ENCODE measurements at places on chromosomes 3 and 15. TPM values are rescaled to one million over a fixed set of nuclear protein-coding genes. Genes with fewer than 3 reads are reported as not detected.

GRCh38 chr3:69776920-69777581 lies 37.8 kb downstream of the MITF start:
- peaks cover 3% of the 10 kb centered on the region for H3K27me3 ChIP-seq
- no peak overlapping the region for H3K27ac ChIP-seq
- DNase-seq: no peak
- no peaks in the 10 kb centered on the region for H3K4me1 ChIP-seq
- no peaks in the 10 kb centered on the region for H3K36me3 ChIP-seq

DNA sequence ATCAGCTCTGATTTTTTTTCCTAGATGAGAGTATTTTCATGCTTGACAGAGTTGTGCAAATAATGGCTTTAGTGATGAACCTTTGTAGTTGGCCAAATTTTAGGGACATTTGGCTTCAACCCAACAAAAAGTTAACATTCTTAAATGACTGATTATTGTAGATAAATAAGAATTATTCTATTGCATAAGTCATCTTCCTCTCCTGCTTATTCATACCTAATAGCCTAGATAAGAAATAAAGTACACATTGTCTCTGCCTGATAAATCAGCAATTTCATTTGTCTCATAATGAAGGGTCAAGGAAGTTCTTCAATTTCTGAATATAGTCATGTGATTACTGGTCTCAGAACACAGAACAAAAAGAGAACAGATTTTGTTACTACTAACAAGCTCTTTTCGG lies 428.9 kb upstream of the IL12A start:
- no peaks in the 10 kb centered on the region for H3K36me3 ChIP-seq
- H3K4me3 ChIP-seq: no peak overlapping the region
- no peak overlapping the region for H3K27ac ChIP-seq
- no peak for DNase-seq
- H3K27me3 ChIP-seq: no peaks in the 10 kb centered on the region

GRCh38 chr3:46372492-46373359 lies 2.0 kb downstream of the CCR5 start:
- no peaks in the 10 kb centered on the region for H3K36me3 ChIP-seq
- peaks cover 22% of the 10 kb centered on the region for H3K27me3 ChIP-seq
- DNase-seq: peak; percentile 36
- H3K4me1 ChIP-seq: peaks cover 33% of the 10 kb centered on the region
- H3K4me3 ChIP-seq: no peak overlapping the region

DNA sequence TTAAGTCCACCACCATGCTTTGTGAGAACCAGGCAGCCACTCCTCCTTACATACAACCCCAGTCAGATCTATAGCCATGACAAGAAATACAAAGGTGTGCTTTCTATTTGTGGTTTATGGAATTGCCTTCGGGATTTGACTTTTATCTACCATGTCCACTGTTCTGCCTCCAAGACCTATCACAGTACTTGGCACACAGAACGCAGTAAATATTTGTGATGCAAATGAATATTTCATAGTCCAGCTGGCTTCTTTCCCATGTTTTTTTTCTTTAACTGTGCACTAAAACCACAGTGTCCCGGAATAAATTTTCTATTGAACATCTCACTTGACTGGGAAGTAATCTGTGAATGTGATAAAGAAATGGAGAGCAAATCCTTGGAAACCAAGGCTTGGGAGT lies 314.7 kb downstream of the RORA start:
- H3K4me3 ChIP-seq: no peak overlapping the region
- H3K27me3 ChIP-seq: peaks cover 7% of the 10 kb centered on the region
- H3K27ac ChIP-seq: no peak overlapping the region
- no peak for DNase-seq
- no peaks in the 10 kb centered on the region for H3K36me3 ChIP-seq

DNA sequence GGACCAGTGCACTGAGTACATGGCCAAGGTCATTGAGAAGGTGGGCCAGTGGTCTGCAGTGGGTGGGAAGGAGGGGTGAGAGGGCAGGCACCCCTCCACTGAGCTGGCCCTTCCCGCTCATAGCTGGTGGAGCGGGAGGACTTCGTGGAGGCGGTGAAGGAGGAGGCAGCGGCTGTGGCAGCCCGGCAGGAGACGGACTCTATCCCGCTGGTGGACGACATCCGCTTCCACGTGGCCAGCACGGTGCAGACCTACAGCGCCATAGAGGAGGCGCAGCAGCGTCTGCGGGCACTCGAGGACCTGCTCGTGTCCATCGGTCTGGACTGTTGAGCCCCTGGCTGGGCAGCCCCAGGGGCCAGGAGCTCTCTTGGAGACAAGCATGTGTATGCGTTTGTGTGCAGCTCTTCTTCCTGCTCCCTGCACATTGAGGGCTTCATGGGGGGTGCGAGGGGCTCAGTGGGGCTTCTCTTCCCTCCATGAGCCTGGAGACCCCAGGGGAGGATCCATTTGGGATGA lies 7.5 kb downstream of the ABTB1 start:
- DNase-seq: no peak
- H3K36me3 ChIP-seq: no peaks in the 10 kb centered on the region
- H3K4me1 ChIP-seq: peaks cover 12% of the 10 kb centered on the region
- no peaks in the 10 kb centered on the region for H3K27me3 ChIP-seq

- no peak for DNase-seq
- no peak overlapping the region for H3K4me3 ChIP-seq
- no peaks in the 10 kb centered on the region for H3K36me3 ChIP-seq
- peaks cover 14% of the 10 kb centered on the region for H3K4me1 ChIP-seq
- peaks cover 2% of the 10 kb centered on the region for H3K27me3 ChIP-seq
Measured at GRCh38 chr15:69805248-69805953, 292.3 kb downstream of the TLE3 start.

- peak; percentile 41 for DNase-seq
- H3K4me3 ChIP-seq: no peak overlapping the region
- peaks cover 9% of the 10 kb centered on the region for H3K27me3 ChIP-seq
Measured at GRCh38 chr15:39411102-39411989, 169.5 kb upstream of the THBS1 start.

DNA sequence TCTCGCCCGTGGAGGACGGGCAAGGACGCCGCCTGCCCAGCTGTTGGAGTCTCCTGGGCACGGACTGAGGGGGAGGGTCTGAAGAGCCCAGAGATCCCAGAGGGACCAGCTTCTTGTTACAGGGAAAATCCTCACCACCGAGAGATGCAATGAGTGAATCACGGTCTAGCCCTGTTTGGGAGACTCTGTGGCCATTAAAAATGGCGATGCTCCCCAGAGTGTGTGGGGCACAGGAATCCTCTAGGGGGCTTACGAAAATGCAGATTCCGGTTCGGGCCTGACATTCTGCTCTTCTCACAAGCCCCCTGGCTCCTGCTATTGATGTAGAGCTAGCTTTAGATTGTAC lies 35.5 kb upstream of the EPHB3 start:
- H3K4me3 ChIP-seq: peak overlapping the region; percentile 62
- no peak overlapping the region for H3K27ac ChIP-seq
- H3K4me1 ChIP-seq: peaks cover 11% of the 10 kb centered on the region

- no peak for DNase-seq
- no peak overlapping the region for H3K4me3 ChIP-seq
- peaks cover 17% of the 10 kb centered on the region for H3K4me1 ChIP-seq
- peak overlapping the region; percentile 70 for H3K27ac ChIP-seq
- H3K27me3 ChIP-seq: no peaks in the 10 kb centered on the region
Measured at GRCh38 chr3:122365073-122365472, 18.0 kb downstream of the MIX23 start.

DNA sequence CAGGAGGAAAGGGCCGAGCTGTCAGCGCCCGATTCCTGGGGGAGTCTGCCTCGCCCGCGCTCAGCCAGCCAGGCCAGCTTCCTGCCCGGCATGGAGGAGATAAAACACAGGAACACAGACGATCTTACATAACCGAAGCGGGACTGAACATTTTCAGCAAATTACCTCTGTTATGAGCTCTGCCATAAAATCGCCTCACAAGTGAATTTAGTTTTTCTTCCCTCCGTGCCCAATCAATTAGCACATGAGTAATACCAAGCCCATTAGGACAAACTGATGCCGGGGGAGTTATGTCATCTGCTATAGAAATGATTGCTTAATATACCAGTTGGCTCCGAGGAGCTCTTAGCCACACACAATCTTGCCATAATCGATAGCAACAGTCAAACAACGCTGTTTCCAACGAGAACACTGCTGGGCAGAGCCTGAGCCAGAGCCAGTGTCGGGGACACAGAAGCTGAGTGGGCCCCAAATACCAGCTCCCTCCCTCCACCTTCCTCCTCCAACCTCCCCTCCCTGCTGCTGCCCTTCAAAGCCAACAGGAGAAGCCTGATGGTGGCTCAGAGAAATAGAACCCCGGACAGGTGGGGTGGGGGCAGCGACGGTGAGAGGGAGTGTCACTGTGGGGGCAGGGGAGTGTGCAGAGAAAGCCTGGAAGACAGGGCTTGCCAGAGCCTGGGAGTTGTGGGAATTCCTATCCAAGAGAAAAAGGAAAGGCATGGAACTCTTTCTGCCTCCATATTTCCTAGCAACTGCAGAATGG lies 279.4 kb upstream of the TLE3 start:
- H3K27me3 ChIP-seq: peaks cover 5% of the 10 kb centered on the region
- H3K4me1 ChIP-seq: no peaks in the 10 kb centered on the region
- DNase-seq: no peak
- no peaks in the 10 kb centered on the region for H3K36me3 ChIP-seq
- H3K27ac ChIP-seq: no peak overlapping the region

Gene ARL14
- not detected for total RNA-seq

GRCh38 chr3:58874795-58875194 lies 175.0 kb downstream of the CFAP20DC start:
- peak; percentile 46 for DNase-seq
- peaks cover 15% of the 10 kb centered on the region for H3K4me1 ChIP-seq
- no peak overlapping the region for H3K4me3 ChIP-seq
- H3K27ac ChIP-seq: peak overlapping the region; percentile 77

Gene NLGN1
- not detected for total RNA-seq

- H3K27me3 ChIP-seq: no peaks in the 10 kb centered on the region
- no peak for DNase-seq
- peaks cover 29% of the 10 kb centered on the region for H3K4me1 ChIP-seq
- H3K27ac ChIP-seq: no peak overlapping the region
- H3K36me3 ChIP-seq: peaks cover 6% of the 10 kb centered on the region
Measured at GRCh38 chr15:89205991-89206585, 15.3 kb downstream of the RLBP1 start.

Gene TM4SF4
- total RNA-seq: not detected

Gene MGLL
- total RNA-seq: 0.25 TPM

DNA sequence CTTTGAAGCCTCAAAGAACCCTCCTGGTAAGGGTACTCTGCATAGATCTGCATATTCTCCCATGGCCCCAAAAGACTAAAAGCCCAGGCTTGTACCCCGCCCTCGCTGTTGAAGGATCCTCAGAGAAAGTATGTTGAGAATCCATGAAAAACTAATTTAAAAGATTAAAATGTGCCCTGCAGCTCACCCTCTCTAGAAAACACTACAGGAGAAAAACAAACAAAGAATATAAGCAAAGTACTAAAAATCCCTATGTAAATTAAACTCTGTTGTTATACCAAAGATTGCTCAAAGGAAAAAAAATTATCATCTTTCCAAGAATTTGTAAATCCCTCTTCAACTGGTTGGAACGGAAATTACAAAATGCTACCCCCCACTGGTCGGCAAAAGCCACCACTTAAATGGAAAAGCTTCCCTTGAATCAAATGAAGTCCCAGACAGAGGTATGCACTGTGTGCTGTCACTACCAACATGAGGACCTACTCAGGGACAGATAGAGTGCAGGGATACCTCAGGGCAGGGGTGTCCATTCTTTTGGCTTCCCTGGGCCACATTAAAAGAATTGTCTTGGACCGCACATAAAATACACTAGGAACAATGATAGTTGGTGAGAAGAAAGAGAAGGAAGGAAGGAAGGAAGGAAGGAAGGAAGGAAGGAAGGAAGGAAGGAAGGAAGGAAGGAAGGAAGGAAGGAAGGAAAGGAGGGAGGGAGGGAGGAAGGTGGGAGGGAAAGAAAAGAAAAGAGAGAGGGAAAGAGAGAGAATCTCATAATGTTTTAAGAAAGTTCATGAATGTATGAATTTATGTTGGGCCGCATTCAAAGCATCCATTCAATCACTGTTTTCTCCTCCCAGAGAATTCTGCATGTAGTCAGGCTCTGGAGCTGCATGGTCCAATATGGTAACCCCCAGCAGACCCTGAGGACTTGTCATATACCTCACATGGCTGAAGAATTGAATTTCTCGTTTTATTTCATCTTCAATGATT lies 88.1 kb downstream of the MAGI1 start:
- no peak for DNase-seq
- H3K4me1 ChIP-seq: no peaks in the 10 kb centered on the region
- no peak overlapping the region for H3K27ac ChIP-seq
- H3K27me3 ChIP-seq: peaks cover 9% of the 10 kb centered on the region
- no peaks in the 10 kb centered on the region for H3K36me3 ChIP-seq

DNA sequence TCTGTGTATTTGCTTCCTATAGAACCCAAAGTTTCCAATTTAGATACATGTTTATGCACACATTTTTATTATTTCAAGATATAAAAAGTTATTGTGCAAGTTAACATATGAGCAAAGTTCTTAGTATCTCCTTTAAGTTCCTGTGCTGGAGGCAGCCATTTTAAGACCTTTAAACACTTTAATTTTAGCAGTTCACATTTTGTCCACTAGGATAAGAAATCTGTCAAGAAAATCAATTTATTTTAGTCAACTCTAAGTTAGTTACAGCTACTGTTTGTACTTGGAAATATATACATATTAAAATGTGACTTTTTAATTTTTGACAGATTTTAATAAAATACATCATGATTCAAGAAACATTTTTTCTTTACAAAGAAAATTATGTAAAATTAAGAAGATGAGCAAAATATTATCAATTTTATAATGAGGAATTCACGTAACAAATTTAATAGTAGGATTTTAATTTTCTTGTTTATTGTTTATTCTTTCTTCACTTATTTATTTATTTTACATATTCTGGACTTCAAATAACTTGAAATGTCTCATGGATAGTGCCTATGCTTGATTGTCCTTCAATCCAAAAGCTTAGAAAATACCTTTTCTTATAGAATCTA lies 402.6 kb upstream of the GBE1 start:
- H3K27me3 ChIP-seq: no peaks in the 10 kb centered on the region
- no peaks in the 10 kb centered on the region for H3K36me3 ChIP-seq
- H3K4me1 ChIP-seq: no peaks in the 10 kb centered on the region
- no peak overlapping the region for H3K4me3 ChIP-seq

Gene CD96
- total RNA-seq: 61.8 TPM

DNA sequence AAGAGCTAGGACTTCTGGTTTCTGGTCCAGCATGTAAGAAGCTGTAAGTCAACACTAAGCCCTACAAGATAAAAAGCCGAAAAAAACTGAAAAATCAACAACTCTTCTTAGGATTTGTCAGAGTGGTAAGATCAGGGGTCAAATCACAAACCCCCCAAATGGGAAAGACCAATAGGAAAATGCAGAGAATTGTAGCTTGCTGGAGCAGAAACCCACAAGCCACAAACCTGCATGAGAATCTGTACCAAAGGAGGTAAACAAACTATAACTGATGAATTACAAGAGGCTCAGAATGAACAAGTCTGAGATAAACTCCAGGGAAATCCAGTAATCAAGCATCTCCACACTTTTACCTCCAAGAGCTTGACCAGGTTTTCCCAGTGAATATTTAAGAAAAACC lies 36.0 kb downstream of the RFX7 start:
- no peak for DNase-seq
- peaks cover 81% of the 10 kb centered on the region for H3K4me1 ChIP-seq
- H3K27me3 ChIP-seq: no peaks in the 10 kb centered on the region
- H3K4me3 ChIP-seq: no peak overlapping the region
- H3K36me3 ChIP-seq: peaks cover 19% of the 10 kb centered on the region
- H3K27ac ChIP-seq: no peak overlapping the region

Gene MST1R
- total RNA-seq: 0.27 TPM

Gene SEMA4B
- total RNA-seq: 6.8 TPM

Gene ACSBG1
- total RNA-seq: not detected

All from activated naive CD4-positive, alpha-beta T cell treated with anti-CD3 and anti-CD28 coated beads for 36 hours (primary cell).